ENCODE measurements at places on chromosomes 16 and 17. TPM values are rescaled to one million over a fixed set of nuclear protein-coding genes. Genes with fewer than 3 reads are reported as not detected.
A peak's percentile ranks its signal among the peaks of the same experiment; 100 is the strongest.

DNA sequence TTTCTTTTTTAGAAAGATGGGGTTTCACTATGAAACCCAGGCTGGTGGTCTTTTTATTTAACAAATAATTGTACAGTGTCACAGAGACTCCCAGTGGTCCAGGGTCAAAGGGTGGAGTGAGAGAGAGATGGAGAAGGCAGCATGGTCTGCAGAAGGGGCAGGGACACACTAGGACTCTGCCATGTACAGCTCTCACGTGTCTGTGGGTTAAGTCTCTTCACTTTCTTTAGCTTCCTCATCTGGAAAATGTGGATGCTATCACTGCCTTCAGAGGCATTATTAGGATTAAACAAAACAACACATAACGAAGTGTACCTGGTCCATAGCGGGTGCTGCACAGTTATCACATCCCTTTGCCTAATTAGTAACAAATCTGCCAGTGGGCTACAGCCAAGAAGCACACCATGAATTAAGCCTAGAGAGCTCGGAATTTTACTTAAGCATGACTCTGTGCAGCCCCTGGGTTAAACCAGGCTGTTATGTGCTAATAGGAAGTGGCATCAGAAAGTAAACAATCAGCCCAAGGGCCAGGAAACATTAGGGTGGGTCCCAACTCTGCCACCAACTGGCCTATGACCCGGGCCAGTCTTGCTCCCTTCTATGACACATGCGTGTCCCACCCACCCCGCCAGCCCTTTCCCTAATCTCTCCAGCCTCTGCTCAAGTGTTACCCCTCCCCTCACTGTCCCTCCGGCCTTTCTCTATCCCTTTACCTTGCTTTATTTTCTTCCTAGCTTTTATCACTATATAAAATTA is 13.9 kb downstream of the TOP3A start:
- H3K4me1 ChIP-seq, result no peaks in the 10 kb centered on the region
- DNase-seq, result no peak
- no peak overlapping the region for H3K27ac ChIP-seq
- no peaks in the 10 kb centered on the region for H3K27me3 ChIP-seq
- H3K36me3 ChIP-seq, result peaks cover 11% of the 10 kb centered on the region
- no peak overlapping the region for H3K4me3 ChIP-seq

- H3K4me3 ChIP-seq, result no peak overlapping the region
- H3K27ac ChIP-seq, result peak overlapping the region; percentile 42
- H3K4me1 ChIP-seq, result peaks cover 16% of the 10 kb centered on the region
- no peaks in the 10 kb centered on the region for H3K36me3 ChIP-seq
- no peaks in the 10 kb centered on the region for H3K27me3 ChIP-seq
Observed at GRCh38 chr17:31696184-31696602, 162.9 kb downstream of the COPRS start.

DNA sequence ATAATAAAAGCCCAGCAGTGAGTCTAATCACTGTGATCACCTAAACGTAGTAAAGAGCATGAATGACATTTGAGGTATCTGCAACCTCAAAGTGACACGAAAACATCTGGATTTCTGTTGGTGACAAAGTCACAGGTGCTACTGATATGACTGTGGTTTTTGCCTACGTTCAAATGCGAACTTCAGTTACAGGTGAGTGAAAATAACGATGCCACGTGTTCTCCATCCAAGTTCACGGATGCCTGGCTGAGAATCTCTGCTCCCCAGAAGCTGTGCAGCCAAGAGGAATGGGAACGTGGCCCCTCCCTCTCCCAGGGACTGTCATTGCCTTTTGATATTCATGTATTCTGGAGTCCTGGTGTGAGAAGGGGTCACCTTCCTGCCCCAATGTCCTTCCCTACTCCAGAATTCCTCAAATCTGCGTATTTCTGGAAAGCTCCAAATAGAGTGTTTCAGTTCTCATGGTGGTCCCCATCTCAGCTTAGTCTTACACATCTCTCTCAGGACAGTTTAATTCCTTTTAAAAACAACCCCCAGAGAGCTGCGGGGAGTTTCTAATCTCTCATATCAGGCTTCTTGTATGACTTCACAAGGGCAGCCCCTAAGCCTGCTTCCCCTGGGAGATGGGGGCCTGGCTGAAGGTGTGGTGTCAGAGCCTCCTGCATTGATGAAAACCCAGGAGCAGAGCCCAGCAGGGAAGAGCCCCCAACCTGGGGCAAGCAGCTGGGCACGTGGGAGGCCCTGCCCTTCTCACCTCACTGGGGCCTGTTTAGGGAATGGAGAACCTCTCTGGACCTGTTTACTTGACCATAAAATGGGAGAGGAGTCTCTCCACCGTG is 25.8 kb downstream of the PIK3R5 start:
- H3K27ac ChIP-seq, result no peak overlapping the region
- no peaks in the 10 kb centered on the region for H3K4me1 ChIP-seq
- no peak overlapping the region for H3K4me3 ChIP-seq
- H3K27me3 ChIP-seq, result no peaks in the 10 kb centered on the region

DNA sequence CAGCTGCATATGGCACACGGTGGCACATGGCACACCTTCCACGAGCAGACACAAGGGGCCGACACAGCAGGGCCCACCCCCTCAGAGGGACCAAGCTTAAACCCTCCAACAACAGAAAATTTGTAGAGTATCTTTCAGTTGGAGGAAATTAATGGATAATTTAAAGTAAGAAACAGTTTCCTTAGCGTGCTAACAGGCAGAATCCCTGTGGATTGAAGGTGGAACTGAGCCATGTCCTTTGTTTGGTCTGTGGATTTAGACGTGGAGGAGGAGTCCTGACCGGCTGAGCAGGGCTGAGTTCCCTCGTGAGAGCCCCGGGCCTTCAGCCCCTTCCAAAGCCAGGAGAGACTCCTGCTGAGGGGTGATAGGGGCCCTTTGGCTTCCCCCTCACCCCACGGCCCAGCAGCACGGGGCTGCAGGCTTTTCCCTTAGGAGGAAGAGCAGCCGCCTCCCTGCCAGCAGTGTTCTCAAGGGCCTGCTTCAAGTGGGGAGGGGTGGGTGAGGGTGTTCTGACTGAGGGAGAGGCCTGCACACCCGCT is 1.4 kb upstream of the CYB561 start:
- H3K4me3 ChIP-seq, result no peak overlapping the region
- H3K4me1 ChIP-seq, result no peaks in the 10 kb centered on the region
- H3K27me3 ChIP-seq, result peaks cover 37% of the 10 kb centered on the region
- no peak overlapping the region for H3K27ac ChIP-seq

DNA sequence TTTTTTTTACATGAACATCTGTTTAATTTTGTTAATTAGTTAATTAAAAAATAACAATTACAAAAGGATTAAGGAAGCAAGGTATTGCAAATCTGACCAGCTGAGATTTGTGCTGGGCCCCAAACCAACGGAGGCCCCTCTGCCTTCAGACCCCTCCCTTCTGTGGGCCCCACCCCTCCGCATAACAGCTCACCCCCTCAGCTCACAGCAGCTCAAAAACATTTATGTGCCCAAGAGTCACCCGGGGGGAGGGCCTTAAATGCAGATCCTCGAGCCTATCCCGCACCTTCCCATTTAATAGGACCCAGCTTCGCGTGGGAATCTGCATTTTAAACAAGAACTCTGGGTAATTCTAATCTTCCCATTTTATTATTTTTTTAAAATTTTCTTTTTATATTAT is 75.0 kb downstream of the MGAT5B start:
- H3K27ac ChIP-seq, result no peak overlapping the region
- peaks cover 15% of the 10 kb centered on the region for H3K4me1 ChIP-seq
- H3K36me3 ChIP-seq, result no peaks in the 10 kb centered on the region
- H3K4me3 ChIP-seq, result no peak overlapping the region
- H3K27me3 ChIP-seq, result no peaks in the 10 kb centered on the region
- no peak for DNase-seq

Gene CBFB
- 64.7 TPM for total RNA-seq

Gene SLC38A8
- not detected for total RNA-seq

Gene CA5A
- total RNA-seq, result not detected

Gene TUBG2
- total RNA-seq, result 12.8 TPM

Measured in neural progenitor cell (in vitro differentiated cells).